ENCODE measurements at places on chromosomes 5 and 9. TPM values are rescaled to one million over a fixed set of nuclear protein-coding genes. Genes with fewer than 3 reads are reported as not detected.

- no peaks in the 10 kb centered on the region for H3K4me1 ChIP-seq
- no peaks in the 10 kb centered on the region for H3K27me3 ChIP-seq
- H3K4me3 ChIP-seq, result no peak overlapping the region
- peak; percentile 71 for DNase-seq
- no peak overlapping the region for H3K27ac ChIP-seq
Observed at GRCh38 chr9:70113403-70114022, 69.9 kb downstream of the MAMDC2 start.

GRCh38 chr5:144880513-144880912 is 709.8 kb downstream of the KCTD16 start:
- no peak overlapping the region for H3K4me3 ChIP-seq
- H3K36me3 ChIP-seq, result no peaks in the 10 kb centered on the region
- H3K4me1 ChIP-seq, result no peaks in the 10 kb centered on the region
- H3K27me3 ChIP-seq, result no peaks in the 10 kb centered on the region
- H3K27ac ChIP-seq, result no peak overlapping the region
- no peak for DNase-seq

- DNase-seq, result no peak
- H3K27ac ChIP-seq, result no peak overlapping the region
- no peaks in the 10 kb centered on the region for H3K36me3 ChIP-seq
Observed at GRCh38 chr9:21906881-21907280, 87.3 kb downstream of the CDKN2A start.

POC5 gene
- 11.8 TPM for total RNA-seq

PDCD1LG2 gene
- 5.4 TPM for total RNA-seq

All from aorta (tissue), 5 donors.